Kidney tubule cell (primary cell): ENCODE measurements at places on chromosomes 5 and 9.

DNA sequence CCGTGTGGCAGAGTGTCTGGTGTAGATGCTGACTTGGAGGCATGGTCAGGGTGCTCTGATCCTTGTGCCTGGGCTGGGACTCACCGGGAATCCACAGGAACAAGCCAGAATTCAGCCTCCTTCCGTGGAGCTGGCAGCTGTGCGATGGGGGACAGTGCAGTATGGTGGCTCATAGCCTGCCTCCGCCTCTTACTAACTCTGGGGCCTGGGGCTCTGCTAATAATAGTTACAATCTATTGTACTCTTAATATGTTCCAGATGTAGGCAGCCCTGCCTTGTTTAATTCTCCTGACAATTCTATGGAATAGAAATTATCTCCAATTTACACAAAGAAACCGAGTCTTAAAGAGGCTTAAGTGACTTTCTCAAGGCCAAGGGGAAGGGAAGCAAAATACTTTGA is 77.6 kb downstream of the PCDH1 start:
- DNase-seq = no peak

DNA sequence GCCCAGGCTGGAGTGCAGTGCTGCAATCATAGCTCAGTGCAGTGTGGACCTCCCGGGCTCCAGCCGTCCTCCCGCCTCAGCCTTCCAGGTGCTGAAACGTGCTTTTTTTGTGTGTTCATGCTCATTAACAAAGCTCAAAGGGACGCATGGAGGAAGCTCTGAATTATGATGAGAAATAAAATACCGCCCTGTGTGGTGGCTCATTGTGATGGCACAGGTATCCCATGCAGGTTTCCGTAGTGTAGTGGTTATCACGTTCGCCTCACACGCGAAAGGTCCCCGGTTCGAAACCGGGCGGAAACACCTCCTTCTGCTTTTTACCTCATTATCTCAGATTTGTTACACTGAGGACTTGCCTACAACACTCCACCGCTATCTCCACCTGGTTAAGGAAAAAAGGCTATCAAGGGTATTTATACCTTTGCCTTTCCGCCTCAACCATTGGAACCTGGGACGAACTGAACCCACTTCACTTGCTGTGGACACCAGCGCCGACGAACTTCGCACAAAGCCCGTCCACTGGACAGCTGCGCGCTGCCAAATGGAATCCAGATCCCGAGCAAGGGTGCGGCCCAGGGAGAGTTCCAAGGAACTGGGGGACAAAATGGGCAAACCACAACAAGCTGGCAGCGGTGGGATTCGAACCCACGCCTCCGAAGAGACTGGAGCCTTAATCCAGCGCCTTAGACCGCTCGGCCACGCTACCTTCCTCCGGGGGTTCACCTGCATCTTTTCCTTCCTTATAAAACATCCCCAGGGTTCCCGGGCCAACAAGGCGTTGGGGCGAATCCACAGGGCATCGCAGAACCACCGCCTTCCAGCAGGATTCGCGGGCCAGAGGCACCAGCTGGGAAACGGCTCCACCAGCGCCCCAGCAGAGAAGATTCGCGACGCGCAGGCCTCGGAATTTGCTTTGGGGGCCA is 26.3 kb downstream of the OR2V2 start:
- DNase-seq = peak; percentile 96

DNA sequence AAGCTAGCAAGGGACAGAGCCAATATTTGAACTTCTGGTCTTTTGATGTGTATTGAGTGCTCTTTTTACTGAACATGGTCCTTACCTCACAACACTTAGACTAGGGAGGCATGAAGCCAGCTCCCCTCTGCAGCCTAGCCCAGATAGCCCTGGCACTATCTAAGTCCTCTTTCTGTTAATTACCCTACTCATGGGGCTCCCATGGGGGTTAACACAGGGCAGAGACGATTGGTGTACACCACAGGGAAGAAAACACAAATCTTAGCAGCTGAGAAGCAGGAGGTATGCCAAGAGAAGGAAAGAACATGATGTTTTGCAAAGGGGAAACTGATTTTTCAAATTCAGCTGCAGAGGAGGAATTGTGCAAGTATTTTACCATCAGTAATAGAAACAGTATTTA is 383.8 kb downstream of the TMEM232 start:
- no peak for DNase-seq

- no peak for DNase-seq
These were observed 44.0 kb downstream of the IRF1 start for GRCh38 chr5:132446621-132447020.

- DNase-seq = no peak
These were observed 75.2 kb upstream of the SSBP2 start for GRCh38 chr5:81826128-81826527.

DNA sequence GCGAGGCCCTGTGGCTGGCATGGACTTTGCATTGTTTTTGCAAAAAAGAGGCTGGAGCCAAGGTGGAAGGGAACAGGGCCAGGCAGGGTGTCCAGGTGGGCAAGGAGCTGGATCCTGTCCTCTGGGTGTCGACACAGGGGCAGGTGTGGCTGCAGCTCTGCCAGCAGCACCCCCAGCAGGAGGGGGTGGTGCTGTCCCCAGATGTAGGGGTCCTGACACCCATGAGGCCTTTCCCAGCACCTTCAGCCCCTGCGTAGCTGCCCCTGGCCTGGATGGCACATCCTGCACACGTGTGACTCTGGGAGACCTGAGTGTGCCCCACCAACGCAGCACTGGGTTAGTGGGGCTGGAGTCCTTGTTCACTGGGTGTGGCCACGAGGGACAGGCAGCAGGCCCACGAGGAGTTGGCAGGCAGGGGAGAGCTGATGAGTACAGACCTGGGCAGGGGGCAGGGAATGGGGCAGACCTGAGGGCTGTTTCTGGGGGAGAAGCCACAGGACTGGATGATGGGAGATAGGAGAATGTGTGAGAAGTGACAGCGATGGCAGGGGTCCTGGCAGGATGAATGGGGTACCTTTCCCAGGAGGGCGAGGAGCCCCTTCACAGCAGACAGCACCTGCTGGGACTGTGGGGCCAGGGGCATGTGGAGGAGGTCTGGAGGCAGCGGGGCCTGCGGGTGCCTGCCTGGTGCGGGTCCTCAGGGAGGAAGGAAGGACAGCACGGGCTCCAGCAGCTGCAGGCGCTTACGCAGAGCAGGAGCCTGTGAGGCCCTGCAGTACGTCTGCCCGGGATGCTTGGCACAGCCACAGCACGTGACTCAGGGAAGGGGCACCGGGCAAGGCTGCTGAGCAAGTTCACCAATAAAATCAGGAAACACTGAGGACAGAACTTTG is 3.6 kb upstream of the RASGEF1C start:
- no peak for DNase-seq

DNA sequence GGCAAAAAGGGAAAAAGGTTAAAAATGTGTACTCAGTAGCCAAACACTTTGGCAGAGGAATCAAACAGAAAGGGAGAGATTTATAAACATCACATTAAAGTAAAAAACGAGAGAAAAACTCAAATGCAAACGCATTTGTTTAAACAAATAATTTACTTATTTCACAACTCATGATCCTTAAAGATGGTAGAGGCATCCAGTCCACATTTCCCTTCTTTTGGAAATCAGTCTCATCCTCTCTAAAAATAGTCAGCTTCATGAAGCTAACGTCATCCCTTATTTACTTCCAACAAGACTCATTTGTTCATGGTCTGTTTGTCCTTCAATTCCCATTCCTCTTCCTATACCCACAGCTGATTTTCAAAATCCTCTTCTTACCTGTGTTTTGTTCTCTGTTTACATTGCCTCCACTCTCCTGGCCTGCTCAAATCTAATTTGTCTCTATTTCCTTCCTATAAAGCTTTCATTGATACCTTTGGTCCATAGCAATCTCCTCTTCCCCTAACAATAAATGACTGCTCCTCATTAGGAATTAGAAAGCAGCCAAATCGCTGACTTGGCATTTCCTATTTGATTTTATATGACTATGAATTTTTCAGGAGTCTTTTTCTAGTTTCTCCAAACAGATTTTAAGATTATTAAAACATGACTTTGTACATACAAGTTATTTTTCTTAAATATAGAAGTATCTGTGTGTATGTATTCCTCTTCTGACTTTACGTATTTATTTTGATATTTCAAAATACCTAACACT is 805.3 kb downstream of the TLE1 start:
- DNase-seq = no peak

DNA sequence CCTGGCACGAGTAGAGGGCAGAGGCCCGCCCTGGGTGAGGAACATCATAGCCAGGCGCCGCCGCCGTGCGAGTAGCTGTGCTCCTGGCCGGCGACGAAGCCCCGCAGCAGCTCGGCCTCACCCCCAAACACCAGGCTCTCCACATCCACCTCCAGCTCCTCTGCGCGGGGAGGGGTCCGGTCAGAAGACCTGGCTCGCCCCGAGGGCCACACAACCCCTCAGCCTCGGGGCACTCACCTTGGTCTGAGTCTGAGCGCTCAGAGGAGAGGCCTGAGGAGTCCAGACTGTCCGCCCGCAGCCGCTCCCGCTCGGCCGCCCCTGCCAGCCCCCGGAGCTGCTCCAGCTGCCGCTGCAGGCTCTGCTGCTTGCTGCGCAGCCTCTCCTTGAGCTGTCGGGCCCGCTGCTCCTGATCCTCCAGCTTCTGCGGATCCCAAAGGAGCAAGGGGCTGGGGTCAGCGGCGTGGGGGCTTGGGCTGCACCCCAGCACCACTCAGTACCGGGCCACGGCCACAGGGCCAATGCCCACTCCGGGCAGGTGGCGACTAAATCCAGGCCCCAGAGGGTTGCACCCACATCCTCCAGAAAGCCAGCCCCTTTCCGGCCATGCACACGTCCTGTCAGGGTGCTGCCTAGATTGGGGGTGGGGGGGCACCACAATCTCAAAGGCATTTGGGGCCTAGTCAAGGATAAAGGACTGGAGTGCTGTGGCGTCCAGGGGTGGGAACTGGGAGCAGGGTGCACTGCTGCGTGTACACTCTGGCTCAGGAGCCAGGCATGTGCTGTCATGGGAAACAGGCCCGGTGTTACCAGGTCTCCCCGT is 3.9 kb downstream of the MXD3 start:
- DNase-seq = no peak

DNA sequence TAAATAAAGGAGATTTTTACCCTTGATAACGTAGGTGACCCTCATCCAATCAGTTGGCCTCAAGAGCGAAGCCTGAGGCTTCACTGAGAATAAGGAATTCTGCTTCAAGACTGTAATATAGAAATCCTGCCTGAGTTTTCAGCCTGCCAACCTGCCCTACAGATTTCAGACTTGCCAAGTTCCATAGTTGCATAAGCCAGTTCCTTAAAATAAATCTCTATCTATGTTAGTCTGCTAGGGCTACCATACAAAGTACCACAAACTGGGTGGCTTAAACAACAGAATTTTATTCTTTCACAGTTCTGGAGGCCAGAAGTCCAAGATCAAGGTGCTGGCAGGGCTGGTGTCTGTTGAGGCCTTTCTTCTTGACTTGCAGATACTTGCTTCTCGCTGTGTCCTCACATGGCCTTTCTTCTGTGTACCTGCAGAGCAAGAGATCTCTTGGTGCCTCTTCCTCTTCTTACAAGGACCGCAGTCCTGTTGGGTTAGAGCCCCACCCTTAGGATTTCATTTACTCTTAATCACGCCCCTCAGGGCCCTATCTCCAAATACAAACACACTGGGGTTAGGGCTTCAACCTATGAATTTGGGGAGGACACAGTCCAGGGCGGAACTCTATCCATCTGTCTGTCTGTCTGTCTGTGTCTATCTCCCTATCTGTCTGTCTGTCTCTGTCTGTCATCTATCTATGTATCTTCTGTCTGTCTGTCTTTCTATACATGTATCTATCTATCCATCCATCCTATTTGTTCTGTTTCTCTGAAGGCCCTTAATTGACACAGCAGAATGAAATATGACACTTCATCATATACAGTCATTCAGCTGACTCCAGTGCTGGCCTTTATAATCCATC is 17.0 kb upstream of the CMBL start:
- no peak for DNase-seq

DNA sequence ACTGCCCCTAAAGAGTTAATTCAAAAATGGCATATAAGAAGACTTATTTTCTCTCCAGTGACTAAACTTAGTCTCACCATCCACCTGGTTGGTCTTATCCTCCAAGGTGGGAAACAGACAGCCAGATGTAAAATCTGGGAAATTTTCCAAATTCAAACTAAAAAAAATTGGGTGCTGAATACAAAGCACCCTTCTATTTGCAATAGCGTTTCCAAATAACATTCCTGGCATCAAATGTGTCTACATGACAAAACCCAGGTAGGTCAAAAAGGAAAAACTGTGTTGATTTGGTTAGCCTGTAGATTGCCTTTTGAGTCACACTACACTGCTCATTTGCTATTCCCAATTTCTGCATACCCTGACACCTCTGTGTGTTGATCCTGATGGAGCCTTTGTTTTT is 252.2 kb downstream of the NR2F1-AS1 start:
- DNase-seq = no peak

DNA sequence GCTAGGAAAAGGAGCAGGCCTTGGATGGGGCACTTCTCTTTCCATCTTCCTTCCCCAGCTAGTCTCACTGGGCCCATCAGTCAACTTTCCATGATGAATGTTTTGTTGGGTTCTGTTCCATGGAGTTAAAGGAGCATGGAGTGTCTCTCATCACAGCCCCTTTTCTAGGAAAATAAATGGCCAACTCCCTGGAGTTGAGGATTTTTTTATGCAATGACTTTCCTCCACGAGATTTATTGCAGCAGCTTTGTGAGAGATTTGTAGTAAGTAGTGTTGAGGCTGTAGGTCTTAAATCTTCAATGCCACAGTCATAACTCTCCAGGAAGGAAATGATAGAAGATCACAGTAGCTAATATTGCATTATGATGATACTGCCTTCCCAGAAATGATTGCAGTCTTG is 45.6 kb upstream of the SLC44A1 start:
- DNase-seq = no peak

GRCh38 chr9:87708986-87709728 is 16.8 kb upstream of the CTSL start:
- no peak for DNase-seq

GRCh38 chr5:17314907-17315471 is 97.6 kb downstream of the BASP1 start:
- no peak for DNase-seq

DNA sequence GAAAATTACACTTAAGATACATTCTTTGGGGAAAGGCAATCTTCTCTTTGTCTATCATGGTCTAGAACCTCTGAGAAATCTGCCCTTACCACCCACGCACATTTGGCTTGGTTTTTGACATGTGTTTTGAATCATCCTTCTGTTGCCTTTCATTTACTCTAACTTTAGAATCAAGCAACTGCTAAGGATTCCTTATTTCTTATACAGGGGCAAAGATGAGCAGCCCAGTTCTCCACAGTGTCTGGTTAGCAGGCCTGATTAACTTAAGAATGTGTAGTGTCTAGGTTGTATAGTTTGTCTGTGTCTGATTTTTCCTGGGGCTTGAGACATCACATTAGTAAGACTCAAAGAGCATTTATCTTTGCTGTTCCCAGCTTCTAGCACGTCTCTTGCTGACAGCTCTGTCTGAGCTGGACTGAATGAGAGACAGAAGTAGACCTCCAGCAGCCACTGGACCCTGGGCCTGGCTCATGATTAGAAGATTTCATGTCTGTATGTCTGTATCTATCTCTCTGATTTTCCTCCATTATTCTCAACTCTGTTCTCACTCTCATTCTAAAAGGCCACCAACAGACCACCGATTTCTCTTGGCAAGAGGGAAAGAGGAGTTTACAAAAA is 31.8 kb upstream of the PCA3 start:
- DNase-seq = no peak

GRCh38 chr9:18488886-18489285 is 14.9 kb downstream of the ADAMTSL1 start:
- DNase-seq = no peak
